ENCODE measurements at places on chromosomes 3 and 15.

GRCh38 chr3:193997228-193998122 lies 138.5 kb upstream of the HES1 start:
- peak; percentile 74 for DNase-seq

- no peak for DNase-seq
These were observed 7.1 kb downstream of the COPS2 start for GRCh38 chr15:49148298-49148697.

DNA sequence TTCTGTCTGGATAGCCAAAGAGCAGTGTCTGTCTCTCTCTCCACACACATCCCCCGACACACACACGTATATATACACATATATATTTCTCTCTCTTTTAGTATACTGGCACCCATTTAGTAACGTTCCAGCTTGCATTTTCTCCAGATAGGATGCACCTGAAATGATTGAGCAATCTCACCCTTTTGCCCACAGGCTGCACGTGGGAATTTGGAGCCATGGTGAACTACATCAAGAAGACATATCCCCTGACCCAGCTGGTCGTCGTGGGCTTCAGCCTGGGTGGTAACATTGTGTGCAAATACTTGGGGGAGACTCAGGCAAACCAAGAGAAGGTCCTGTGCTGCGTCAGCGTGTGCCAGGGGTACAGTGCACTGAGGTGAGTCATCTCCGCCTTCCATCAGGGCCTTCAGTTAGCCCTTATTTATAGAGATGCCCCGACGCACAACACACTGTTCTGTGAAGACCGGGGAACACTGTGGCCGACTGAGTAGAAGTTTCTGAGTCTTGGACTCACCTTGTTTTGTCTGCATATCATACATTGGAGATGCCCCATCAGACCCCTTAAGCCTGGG lies 45.7 kb downstream of the RLBP1 start:
- DNase-seq, result no peak

- DNase-seq, result no peak
These were observed 30.4 kb downstream of the RARB start for GRCh38 chr3:25458420-25458814.

- DNase-seq, result no peak
These were observed 177.8 kb upstream of the GOLGA6L4 start for GRCh38 chr15:84057714-84058331.

DNA sequence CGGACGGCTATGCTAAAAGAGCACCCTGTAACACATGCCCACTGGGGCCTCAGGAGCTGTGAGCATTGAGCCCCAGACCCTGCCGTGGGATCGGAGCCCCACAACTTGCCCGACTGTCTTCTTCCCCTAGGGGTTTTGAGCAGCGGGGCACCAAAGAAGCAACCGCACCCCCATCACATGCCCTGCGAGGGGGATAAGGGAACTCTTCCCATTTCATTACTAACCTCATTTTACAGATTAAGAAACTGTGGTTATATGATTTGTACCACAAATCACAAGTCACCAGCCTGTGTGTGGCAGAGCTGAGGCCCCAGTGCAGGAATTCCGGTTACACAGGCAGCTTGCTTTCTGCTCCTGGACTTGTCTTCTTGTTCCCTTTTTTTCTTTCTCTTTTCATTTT lies 86.2 kb downstream of the CD47 start:
- DNase-seq, result peak; percentile 71

GRCh38 chr3:197590313-197590962 lies 34.7 kb upstream of the BDH1 start:
- DNase-seq, result no peak

GRCh38 chr15:41905036-41905793 lies 11.4 kb upstream of the SPTBN5 start:
- no peak for DNase-seq

DNA sequence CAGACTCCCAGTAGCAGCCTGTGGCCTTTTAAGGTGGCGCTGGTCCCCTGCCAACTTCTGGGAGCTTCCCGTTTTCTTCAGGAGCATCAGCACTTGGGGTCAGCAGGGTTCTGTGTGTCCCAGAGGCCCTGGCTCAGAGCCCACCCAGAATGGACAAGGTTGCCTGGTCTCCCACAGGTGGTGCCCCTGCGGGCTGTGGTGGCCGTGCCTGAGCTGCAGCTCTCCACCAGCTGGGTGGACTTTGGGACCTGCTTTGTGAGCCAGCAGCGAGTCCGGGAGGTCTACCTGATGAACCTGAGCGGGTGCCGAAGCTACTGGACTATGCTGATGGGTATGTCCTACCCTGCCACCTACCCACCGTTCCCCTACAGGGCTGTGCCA lies 15.5 kb downstream of the ACAA1 start:
- DNase-seq, result no peak

- DNase-seq, result no peak
These were observed 507 bp upstream of the JMJD7 start for GRCh38 chr15:41827290-41827879.

DNA sequence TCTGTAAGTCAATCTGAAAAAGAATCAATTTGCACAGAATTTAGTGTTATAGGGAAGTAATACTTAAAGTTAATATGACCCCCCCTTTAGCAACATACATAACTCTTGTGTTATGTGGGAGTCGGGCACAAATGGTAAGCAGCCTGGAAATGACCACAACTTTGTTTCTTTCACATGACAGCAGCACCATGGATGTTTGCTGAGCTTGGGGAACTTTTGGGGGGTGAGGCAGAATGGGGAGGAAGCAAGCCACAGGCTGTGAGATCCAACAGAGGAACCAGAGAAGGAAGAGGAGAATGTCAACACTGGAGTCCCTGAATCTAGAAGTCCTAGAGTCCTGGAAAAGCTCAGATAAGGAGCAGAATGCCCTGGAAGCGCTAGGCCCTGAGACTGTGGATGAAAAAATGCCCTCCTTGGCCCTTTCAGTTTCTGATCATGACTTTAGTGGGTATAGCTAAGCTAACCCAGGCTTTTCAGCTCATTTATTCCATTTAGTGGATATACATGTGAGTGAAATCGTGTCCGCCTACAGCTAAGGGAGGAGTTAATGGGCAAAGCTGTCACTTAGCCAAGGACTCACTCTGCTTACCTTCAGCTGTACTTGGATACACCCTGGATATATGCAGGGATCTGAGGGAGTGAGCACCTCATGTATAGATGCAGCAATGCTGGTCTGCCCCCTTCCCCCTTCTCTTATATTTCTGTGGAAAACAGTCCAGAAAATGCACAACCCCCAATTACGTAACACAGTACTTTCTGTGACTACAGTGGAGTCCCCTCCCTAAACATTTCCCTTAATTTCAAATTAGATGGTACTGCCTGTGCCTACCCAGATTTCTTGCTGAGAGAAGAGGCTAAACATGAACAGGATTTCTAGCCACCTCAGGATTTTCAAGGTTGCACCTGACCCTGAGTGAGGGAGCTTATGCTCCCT lies 39.1 kb downstream of the CFAP91 start:
- no peak for DNase-seq

- DNase-seq, result peak; percentile 83
These were observed 22.8 kb downstream of the KLHL25 start for GRCh38 chr15:85771781-85772445.

GRCh38 chr3:152595975-152596821 lies 238.7 kb upstream of the P2RY1 start:
- DNase-seq, result no peak

- no peak for DNase-seq
These were observed 404.6 kb upstream of the MCTP2 start for GRCh38 chr15:93826790-93827189.

GRCh38 chr3:128063865-128064264 lies 11.6 kb downstream of the SEC61A1 start:
- DNase-seq, result no peak

DNA sequence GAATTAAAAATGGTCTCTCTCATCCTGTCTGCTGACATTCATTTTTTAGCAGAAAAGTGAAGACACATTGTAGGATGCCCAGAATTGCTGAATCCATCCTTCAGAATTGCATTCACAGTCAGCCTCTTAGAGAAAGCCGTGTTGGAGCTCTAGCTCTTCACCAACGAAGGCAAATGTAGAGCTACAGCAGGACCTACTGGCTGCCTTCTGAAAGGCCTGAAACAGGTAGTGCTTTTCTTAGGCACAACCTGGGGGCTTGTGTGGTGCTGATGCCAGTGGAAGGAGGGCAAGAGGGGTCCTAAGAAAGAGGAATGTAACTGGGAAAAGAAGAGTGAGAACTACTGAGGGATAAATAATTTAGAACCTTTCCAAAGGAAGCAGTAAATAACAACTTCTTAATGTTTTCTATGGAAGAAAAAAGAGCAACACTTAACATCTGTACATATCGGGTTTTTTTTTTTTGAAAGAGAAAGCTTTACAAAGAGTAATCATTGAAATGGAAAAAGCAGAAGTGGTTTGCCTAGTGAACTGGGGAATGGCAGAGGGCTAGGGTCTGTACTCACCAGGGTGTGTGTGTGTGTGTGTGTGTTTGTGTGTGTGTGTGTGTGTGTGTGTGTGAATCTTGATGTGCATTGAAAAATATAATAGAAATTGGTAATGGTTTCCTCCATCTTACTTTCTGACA lies 297.8 kb downstream of the SATB1 start:
- DNase-seq, result no peak

- DNase-seq, result no peak
These were observed 158.0 kb upstream of the TMC3 start for GRCh38 chr15:81532001-81532400.

GRCh38 chr3:13837751-13838150 lies 42.1 kb downstream of the WNT7A start:
- DNase-seq, result no peak

GRCh38 chr3:77500721-77501120 lies 460.8 kb downstream of the ROBO2 start:
- DNase-seq, result no peak

GRCh38 chr3:187385296-187385695 lies 17.1 kb downstream of the RTP4 start:
- DNase-seq, result no peak

- no peak for DNase-seq
These were observed 122.5 kb downstream of the CHST2 start for GRCh38 chr3:143242101-143242500.

DNA sequence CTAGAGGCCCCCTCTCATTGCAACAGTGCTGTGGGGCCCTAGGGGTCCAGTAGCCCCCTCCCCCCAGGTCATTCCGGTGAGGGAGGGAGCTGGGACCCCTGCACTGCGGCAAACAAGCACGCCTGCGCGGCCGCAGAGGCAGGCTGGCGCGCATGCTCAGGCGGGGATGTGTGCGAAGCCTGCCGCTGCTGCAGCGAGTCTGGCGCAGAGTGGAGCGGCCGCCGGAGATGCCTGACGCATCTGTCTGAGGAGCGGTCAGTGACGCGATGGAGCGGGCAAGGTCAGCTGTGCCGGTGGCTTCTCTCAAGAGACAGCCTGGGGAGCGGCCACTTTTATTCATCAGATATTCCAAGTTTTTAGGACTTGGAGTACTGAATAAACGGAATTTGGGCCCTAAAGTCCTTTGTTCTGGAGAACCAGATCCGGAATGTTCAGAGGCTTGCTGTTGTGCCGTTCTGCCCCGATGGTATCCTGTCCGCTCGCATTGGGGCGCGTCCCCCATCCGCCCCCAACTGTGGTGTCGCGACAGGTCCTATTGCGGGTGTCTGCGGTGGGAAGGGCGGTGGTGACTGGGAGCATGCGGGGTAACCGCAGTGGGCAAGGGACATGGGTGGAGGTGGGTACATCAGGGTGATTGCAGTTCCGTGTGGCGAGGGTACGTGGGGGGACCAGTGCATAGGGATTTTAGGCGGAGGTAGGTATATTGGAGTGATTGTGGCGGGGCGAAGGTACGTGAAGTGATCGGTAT lies at the start of the genes SNRPN and SNURF:
Gene SNRPN (plus strand): TSS at position 205 of the 748 bp plus-strand sequence. CDS start 19,467 bp downstream, outside the sequence.
Gene SNURF (plus strand): TSS at position 205 of the 748 bp plus-strand sequence. CDS start 62 bp downstream, at position 267.
- peak; percentile 91 for DNase-seq

DNA sequence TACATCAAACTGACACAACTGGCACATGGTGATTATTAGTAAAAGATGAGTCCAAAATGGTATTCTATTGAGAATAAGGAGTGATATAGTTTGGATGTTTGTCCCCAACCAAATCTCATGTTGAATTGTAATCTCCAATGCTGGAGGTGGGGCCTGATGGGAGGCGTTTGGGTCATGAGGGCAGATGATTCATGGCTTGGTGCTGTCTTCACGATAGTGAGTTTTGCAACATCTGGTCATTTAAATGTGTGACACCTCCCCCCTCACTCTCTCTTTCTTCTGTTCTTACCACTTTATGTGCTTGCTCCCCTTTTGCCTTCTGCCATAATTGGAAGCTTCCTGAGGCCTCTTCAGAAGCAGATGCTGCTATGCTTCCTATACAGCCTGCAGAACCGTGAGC lies 90.6 kb downstream of the RSL24D1 start:
- DNase-seq, result no peak

DNA sequence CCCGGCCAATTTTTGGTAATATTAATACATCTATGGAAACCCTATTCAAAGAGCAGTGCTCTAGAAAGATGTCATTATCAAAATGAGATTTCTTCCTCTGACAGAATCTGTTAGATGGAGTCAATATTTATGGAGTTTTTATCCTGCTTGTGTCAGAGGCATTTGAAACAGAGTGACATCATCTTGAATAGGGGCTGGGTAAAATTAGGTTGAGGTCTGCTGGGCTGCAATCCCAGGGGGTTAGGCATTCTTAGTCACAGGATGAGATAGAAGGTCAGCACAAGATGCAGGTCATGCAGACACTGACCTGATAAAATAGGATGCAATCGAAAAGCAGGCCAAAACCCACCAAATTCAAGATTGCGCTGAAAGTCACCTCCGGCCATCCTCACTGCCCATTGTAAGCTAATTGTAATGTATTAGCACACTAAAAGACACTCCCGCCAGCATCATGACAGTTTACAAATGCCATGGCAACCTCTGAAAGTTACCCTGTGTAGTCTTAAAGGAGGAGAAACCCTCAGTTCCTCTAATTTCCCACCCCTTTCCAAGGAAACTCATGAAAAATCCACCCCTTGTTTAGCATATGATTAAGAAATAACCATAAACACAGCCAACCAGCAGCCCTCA lies 27.3 kb upstream of the CCDC50 start:
- DNase-seq, result no peak

GRCh38 chr3:354432-354831 lies 157.9 kb downstream of the CHL1 start:
- DNase-seq, result no peak

DNA sequence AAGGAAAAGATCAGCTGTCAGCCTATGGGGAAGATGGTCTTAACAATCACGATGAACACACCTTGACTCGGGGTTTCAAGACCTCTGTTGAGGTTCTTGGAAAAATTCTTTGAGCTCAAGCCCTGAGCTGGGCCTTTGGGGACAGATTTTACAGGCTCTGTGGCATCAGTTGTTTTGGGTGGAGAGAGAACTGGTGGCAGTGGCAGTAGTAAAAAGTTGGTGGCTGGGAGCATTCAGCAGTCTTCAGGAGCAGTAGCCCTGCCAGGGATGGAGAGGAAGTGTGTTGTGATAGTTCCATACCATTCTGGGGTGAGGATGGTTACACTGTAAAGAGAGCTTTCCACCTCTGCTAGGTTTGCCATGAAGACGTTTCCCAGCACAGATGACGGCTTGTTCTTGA lies 4.9 kb upstream of the KY start:
- DNase-seq, result no peak

Data from upper lobe of right lung (tissue), 1 donor.